Hindlimb muscle (tissue), 1 donor: ENCODE measurements at places on chromosomes 16 and 17.

DNA sequence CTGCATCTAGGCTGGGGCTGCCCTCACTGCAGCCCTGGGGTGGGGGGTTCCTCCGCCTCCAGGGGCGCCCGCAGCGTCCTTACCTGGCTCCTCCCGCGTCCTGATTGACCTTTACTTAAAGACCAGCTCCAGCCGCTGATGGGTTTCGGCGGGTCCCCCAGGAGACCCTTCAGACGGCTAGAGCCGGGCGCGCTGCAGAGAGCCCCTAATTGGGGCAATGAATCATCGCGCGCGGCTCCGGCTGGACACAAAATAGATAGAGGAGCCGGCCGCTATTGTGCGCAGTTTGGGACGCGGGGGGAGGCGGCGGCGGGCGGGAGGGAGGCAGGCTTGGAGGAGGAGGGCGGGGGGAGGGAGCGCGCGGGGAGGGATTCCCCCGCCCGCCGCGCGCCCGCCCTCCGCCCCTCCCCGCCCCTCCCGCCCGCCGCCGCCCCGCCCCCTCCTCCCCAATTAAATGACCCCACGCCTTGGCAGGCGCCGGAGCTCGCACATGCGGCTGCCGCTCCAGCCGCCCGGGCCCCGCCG lies 56.5 kb upstream of the CIBAR2 start:
- no peak for DNase-seq

- no peak for DNase-seq
These were observed 342.0 kb upstream of the XYLT1 start for GRCh38 chr16:17812771-17813170.

- DNase-seq = no peak
These were observed 144.1 kb upstream of the KCNJ18 start for GRCh38 chr17:21548236-21548635.

GRCh38 chr17:63140255-63140654 lies 174.2 kb downstream of the TANC2 start:
- peak; percentile 49 for DNase-seq

DNA sequence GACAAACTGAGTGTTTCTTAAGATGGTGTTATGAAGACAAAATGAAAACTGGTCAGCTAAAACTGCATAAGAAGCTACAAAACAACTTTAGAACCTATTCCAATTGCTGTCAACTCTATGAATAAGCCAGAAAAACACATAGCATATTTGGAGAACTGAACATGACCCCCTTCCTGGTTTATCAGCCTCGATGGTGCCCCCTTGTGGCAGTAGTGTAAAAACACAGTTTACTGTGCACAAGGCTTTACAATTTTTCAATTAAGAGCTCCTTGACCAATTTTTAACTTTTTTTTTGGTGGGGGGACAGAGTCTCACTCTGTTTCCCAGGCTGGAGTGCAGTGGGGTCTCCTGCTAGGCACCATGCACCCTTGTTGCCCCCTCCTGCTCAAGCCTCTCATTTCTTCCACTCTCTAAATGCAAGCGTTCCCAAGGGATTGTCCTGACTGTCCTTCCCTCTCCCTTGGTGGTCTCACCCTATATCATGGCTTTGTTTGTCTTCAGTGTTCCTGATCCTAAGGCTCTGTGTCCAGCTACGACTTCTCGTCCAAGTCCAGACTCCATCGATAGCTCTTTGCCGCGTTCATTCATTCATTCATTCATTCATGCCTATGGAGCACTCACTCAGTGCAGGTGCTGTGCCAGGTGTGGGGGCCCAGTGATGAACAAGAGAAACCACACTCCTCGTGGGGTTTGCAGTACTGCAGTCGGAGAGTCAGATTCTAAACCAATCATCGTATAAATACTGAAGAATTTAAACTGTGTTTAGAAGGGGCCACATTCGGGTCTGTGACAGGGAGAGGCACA lies 7.5 kb downstream of the EIF1 start:
- peak; percentile 69 for DNase-seq

- DNase-seq = no peak
These were observed 28.9 kb upstream of the CDH15 start for GRCh38 chr16:89142474-89143195.

DNA sequence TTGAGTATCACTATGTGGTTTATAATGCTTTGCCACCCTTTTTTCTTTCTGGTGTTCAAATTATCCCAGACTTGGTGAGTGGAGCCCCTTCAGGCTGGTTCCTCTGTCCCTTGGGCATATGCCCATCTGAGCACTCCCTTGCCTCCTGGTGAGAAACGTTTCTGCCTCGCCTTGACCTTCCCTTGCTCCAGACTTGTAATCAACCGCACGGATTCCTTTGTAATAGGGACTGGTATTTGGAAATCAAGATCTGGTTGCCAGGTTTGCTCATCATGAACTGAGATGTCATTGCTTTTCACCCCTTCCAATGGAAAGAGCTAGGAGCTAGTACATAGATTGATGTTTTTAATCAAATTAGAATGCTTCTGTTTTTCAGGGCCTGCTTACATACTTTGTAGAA lies 43.7 kb downstream of the SEC14L1 start:
- DNase-seq = no peak

GRCh38 chr16:13885700-13886099 lies 34.3 kb upstream of the ERCC4 start:
- DNase-seq = no peak

- DNase-seq = no peak
These were observed 19.1 kb downstream of the RGS9 start for GRCh38 chr17:65156185-65156834.
